Activated CD8-positive, alpha-beta memory T cell treated with anti-CD3 and anti-CD28 coated beads for 4 hours (primary cell): ENCODE measurements at places on chromosomes 2 and 18.

GRCh38 chr2:199602896-199603717 lies 145.4 kb upstream of the SATB2 start:
- no peak for DNase-seq

GRCh38 chr18:48020337-48021250 lies 90.1 kb upstream of the SMAD2 start:
- DNase-seq = no peak

DNA sequence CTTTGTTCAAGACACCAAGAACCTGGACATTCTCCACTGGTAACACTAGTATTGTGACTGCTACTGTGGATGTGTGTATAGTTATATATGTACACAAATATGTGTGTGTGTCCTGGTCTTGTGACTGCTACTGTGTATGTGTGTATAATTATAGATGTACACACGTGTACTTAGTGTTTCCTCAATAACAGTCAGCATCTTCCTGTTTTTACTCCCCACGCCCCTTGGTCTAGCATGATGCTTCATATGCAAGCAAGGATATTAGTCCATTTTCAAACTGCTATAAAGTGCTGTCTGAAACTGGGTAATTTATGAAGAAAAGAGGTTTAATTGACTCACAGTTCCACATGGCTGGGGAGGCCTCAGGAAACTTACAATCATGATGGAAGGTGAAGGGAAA lies 802.7 kb downstream of the RNF144A start:
- no peak for DNase-seq

DNA sequence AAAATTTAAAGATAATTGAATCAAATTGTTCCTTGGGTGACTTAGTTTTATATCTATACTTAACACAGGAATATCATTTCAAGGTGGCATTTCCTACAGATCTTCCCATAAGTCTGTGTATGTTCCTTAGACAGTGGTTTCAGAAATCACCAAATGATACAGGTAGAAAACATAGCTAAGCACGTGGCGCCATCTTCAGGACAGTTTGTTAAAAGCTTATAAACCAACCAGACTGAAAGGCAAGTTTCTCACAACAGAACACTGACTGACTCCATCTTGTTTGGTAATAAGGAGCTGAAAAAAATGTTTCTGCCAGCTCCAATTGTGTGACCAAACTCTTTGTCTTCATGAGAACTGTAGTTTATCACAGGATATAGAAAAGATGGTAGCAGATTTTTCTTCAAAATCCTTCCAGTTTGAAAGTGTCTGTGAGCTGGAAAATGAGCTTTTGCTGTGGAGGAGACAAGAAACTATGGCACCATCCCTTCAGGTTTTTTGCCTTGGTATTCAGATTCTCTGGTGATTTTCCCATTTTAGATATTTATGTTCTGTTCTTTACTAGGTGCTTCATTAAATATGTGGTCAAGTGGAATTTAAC lies 34.8 kb upstream of the NEUROD1 start:
- peak; percentile 39 for DNase-seq

DNA sequence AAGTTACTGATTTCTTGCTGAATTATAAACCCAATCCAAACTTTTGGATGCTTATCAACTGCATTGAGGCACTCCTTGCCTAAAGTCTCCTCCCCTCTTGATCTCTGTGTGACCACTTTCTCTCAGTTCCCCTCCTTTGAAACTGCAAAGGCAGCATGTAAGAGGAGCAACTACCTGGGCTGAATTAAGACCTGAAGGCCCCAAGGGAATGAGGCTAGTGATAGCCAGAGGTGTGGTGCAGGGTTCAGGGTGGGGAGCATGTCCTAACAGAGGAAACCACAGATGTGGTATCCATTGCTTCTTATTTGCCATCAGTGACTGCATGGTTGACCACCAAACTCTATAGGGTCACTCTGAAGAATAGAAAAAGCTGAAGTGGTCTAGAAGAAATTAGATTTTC lies 557.9 kb downstream of the TNS1 start:
- DNase-seq = no peak
